T follicular helper cell (primary cell): ENCODE measurements at places on chromosomes 4 and X.

DNA sequence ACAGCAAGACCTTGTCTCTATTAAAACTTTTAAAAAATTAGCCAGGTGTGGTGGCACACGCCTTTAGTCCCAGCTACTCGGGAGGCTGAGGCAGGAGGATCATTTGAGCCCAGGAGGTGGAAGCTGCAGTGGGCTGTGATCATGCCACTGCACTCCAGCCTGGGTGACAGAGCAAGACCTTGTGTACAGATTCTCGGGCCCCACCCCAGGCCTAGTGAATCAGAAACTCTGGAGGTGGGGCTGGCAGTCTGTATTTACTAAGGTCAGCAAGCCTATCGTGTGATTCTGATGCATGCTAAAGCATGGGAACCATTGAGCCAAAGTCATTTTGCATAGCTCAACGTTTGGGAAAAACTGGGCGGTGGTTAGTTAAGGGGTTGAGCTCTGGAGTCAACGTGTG is 3.5 kb downstream of the S100G start:
- no peak for DNase-seq

DNA sequence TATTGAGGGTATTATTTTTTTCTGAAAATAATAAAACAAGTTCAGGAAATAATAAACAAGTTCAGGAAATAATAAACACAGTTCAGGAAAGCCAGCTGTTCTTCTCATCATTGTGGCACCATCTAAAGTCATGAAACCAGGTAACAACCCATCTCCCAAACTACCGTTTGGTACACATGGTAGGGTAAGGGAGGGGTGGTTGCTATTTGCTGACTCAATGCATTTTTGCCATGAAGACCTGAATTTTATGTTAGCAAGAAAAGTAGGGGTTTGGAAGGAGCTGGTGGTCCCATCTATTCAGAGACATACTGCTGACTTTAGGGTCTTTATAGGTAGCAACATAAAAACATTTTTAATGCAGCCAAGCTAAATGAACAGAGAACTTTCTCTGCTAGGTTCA is 41.0 kb downstream of the LHFPL1 start:
- DNase-seq = no peak

DNA sequence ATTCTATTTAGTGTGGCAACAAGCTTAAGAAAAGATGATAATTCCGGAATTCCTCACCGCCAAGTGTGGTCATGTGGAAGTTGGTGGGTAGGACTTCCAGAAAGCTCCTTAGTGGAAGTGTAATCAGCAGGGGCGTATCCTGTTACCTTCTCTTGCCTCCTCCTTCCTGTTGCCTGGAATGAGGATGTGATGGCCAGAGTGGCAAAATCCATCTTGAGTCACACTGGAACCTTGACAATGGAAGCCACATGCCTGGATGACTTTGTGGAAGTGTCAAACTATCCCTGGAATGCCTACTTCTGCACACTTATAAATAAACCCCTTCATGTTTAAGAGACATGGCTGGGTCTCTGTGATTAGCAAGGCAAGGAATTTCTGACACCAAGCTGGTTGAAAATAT is 191.0 kb downstream of the PRDM5 start:
- DNase-seq = no peak

GRCh38 chrX:21657318-21658151 is 595 bp downstream of the KLHL34 start:
- DNase-seq = no peak

GRCh38 chr4:8913858-8914460 is 42.3 kb upstream of the HMX1 start:
- no peak for DNase-seq

DNA sequence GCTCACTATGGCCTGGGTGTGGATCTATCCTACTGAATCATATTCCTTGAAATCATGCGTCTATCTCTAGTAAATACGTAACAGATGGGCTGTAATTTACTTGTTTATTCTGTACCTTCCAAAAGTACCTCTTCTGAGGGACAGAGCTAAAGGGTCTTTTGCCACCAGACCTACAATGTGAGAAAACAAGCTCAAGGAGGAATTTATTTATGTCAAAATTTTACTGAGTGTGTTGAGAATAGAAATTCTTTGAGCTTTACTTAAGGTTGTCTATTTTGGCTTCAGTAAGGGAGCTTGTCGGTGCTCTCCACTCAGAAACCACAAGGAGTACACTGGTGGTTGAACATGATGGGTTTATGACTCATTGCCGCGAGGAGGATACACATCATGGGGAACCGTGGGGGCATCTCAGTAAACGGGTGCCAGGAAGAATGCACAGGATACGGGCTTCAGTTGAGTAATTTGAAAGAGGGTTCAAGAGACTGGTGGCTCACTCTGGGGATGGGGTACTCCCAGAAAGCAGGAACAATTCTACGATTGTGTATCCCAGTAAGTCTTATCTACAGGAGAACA is 3.0 kb downstream of the ANK2 start:
- no peak for DNase-seq

- no peak for DNase-seq
Observed at GRCh38 chrX:69162361-69162865, 2.8 kb downstream of the PJA1 start.

GRCh38 chr4:11593576-11594116 is 165.0 kb upstream of the HS3ST1 start:
- no peak for DNase-seq

DNA sequence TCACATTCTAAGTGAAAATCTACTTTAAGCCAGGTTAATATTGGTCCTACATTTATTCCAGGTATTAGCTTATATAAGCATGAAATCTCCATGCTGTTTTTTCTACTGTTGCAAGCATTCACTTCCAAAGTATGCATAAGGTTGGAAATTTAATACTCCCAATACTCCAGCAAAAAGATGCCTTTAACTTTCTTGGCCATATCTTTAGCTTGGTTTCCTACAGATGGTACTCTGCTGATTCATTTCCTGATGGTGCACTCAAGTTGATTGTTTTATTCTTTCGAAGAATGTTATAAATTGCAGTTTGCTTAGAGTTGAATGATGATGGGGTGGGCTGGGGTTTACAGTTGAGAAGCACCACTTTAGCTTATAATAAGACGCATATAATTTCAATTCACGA is 330.2 kb downstream of the PTTG2 start:
- DNase-seq = no peak

GRCh38 chr4:96342790-96343455 is 503.0 kb downstream of the PDHA2 start:
- DNase-seq = no peak

DNA sequence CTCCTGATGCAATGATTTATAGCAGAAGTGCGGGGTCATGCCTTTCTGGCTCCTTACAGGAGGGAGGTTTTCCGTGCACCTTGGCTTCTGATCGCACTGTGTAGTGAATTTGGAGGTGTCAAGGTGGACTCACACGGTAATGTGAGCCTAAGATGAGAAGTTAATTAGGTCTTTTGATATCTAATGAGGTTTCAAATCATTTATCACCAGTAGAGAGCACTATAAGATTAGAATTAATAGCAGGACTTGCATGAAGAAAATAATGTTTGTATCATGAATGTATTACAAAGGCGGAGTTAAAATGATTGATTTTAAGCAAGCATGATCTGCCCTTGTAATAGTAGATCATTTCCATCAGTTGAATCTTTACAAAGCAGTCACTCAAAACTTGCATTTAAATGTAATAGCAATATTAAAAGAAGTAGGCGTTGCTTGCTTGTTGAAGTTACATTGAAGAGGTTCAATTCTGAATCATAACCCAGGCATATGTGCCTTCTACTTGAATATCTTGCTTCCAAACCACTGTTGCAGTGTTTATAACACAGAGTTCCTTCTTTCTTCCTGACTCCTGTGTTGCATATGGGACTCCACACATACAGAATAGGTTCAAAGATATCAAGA is 152.1 kb downstream of the FMR1NB start:
- DNase-seq = no peak

GRCh38 chrX:56800307-56800706 is 71.3 kb downstream of the NBDY start:
- DNase-seq = no peak

- DNase-seq = no peak
Observed at GRCh38 chr4:14650127-14650526, 352.2 kb upstream of the CPEB2 start.

GRCh38 chrX:153019166-153019565 is 25.2 kb upstream of the PNMA5 start:
- DNase-seq = no peak
